ENCODE measurements at places on chromosomes 6 and 20.
A peak's percentile ranks its signal among the peaks of the same experiment; 100 is the strongest.

DNA sequence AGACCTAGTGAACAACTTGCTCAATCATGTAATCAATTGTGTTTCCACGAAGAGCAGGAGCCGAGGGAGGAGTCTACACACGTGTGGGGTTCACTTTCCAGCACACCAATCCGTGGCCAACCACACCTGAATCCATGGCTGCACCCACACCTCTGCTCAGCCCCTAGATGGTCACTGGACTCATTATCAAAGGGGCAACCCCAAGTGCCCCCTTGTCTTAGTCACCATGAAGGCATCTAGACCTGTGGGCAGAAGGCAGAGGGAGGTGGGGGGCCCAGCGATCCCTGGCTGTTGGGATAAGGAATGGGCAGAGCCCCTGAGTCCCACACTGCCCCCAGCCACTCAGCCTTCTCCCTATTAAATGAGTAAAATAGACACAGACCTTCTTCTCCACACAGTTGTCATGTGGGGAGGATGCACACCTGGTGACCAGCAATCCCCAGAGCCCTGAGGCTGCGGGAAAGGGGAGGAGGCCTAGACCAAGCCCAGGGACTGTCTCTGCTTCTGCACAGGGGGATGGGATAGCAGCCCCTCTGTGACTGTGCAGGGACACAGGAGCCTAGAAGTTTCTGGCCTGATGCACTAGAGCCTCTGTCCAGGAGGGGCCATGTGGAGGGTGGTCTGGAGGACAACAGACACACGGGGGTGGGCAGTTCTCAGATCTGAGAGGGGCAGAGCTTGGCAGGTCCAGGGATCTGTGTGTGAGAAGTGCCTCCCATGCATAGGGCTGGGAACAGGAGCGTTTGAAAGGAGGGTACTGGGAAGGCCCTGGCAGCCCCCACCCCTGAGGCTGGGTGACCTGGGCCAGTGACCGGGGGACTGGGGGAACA, 1.9 kb upstream of the RAET1L start:
- DNase-seq = no peak

- DNase-seq = no peak
These were observed 39.3 kb upstream of the DSN1 start for GRCh38 chr20:36812594-36813463.

GRCh38 chr6:144578385-144579350, 293.5 kb downstream of the UTRN start:
- DNase-seq = no peak

GRCh38 chr6:43396408-43397149, 27.1 kb upstream of the ZNF318 start:
- no peak for DNase-seq

GRCh38 chr20:63132715-63133471, 83.0 kb downstream of the YTHDF1 start:
- no peak for DNase-seq

DNA sequence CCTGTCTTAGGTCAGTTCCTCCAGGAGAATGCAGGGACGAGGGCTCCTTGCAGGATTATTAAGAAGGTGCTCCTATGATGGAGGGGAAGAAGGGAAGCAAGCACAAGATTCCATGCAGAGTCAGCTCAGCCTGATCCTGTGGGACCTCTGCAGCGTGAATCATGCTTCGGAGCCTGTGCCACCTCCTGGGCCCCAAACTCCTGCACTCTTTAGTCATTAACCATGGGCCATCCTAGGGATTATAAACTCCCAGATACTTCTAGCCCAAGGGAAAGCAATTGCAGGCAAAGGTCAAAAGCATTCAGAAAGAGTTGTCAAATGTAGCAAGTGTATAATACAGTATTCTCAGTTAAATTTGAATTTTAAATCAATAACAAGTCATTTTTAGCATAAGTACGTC, 208.7 kb upstream of the PMEPA1 start:
- no peak for DNase-seq

DNA sequence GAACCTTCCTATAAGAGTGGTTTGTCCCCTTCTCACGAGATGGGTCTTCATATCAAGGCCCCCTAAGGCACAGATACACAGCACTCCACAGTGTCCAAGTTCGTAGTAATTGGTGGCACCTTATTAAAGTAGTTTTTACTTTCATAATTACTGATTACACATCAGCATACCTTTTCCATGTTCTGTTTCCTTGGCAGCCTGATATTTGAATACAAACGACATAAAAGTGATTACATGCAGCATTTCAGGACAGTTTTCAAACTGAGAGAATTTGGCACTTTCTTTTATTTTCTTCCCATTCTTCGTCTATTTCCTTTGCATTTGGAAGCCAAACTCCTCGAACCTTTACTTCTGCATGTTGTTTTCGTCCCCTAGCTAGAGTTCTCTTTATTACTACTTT, 139.7 kb downstream of the MTHFD1L start:
- no peak for DNase-seq

- no peak for DNase-seq
These were observed 772.8 kb upstream of the DEFB115 start for GRCh38 chr20:30484749-30485070.

DNA sequence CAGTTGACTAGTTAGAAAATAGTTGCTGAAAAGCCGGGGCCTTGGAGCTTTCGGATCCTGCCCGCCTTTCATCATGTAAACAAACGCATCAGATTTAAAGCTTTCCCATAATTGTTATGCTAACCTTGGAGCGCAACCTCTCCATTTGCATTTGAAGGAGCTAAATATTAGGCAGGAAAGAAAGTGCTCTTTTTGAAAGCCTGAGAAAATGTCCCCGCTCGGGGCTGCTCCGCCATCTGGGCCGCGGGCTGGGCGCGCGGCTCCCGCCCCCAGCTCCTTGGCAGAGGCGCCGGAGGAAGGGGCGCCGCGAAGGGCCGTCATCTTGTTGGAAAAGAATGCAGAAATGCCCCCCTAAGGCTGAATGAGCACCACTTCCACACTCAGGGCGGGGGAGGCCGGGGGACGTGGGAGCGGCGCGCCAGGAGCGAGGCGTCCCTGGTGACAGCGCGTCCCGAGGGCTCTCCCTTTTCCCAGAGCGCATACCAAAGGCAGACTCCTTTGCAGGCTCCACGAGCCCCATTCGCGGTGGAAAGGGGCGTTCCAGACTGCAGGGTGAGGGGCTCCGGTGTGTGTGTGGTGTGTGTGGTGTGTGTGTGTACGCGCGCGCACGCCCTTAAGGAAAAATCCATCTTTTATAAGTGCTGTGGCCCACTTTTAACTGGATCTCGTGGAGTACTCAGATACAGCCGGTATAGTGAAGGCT, 145.6 kb upstream of the ID4 start:
- no peak for DNase-seq

DNA sequence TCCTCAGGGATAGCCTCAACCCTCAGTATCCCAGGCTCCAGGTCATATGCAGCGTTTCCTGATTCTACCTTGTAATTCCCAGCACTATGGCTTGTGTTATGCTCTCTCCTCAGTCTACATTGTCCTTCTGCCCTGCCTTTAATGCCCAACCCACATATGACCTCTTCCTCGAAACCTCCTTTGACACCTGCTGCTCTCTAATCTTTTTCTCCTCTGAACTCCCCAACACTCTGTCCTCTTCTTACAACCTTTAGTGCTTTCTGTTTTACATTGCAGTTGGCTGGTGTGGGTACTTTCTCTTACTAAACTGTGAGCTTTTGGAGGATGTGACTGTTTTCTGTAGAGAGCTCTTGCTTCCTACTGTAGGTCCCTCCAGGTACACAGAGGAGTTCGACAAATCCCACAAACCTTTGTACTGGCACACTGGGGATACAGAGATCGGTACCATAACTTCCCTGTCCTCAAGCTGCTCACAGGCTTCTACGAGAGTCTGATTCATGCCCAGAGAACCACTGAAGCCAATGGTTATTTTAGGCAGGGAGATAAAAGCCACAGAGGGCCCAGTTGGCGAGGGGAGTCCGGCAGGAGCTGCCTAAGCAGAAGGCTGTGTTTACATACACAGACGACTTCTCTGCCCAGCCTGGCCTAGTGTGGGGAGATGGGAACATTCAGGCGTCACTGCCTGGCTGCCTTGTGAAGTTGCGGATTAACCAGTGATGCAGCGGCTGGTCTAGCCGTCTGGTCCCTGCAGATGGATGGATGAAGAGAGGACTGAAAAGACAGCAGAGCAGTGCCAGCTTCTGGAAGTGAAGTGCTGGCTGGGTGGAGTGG, 8.4 kb upstream of the EPB41L1 start:
- no peak for DNase-seq

- DNase-seq = no peak
These were observed 107.4 kb downstream of the RPP40 start for GRCh38 chr6:4896401-4896800.

DNA sequence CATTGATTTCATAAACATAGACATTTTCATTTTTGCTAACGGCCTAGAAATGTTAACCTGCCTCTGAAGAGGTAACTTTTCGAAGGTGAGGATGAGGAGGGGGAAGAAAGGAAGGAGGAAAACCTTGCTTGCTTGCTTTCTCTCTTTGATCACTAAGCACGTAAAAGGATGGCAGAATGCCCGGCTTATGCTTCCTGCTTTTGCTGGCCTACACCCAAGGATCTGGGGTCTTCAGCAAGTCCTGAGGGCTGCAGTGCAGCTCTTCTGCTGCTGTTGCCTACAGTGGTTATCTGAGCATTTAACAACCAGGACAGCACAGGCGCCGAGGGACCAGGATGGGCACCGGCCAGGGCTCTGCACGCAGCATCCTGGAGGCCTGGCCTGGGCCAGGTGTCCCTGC, 150.8 kb upstream of the TAB2 start:
- DNase-seq = no peak

GRCh38 chr20:32628960-32629530, 43.9 kb upstream of the NOL4L start:
- DNase-seq = no peak

DNA sequence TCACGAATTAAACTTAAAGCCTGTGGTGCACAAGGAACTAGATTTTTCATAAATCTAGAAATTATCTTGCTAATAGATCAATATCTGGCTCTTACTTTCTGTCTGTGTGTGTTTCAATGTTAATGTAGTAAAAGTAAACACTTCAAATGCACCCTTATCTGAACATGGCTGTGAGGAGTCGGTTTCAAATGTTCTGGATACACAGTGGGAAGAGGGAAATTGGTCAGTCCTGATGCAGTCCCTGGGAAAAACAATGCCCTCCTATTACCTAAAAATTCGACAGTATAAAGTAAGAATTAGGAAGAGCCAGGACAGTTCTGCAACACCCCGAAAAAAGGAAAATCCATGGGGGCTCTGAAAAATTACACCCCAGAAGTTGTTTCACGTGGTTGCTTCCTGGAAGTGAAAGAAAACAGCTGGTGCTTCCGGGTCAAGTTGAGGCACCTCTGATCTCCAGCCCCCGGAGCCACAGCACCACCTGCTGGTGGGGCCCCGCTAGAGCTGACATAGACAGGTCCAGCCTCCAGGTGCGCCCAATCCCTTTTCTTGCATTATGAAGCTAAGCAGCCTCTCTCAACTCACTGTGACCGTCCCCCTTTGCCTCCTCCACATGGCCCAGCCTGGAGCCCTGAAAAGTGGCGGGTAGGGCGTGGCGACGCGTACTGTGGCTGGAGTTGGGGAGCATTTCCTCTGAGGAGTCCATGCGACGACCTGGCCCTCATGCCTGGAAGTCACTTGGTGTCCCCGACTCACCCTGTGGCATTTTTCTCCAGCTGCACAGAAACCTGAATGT, 8.3 kb downstream of the SEMG2 start:
- peak; percentile 7 for DNase-seq

GRCh38 chr20:35600176-35600992, 15.2 kb upstream of the SPAG4 start:
- DNase-seq = no peak

GRCh38 chr20:46735436-46735835, 26.0 kb downstream of the SLC2A10 start:
- DNase-seq = no peak

DNA sequence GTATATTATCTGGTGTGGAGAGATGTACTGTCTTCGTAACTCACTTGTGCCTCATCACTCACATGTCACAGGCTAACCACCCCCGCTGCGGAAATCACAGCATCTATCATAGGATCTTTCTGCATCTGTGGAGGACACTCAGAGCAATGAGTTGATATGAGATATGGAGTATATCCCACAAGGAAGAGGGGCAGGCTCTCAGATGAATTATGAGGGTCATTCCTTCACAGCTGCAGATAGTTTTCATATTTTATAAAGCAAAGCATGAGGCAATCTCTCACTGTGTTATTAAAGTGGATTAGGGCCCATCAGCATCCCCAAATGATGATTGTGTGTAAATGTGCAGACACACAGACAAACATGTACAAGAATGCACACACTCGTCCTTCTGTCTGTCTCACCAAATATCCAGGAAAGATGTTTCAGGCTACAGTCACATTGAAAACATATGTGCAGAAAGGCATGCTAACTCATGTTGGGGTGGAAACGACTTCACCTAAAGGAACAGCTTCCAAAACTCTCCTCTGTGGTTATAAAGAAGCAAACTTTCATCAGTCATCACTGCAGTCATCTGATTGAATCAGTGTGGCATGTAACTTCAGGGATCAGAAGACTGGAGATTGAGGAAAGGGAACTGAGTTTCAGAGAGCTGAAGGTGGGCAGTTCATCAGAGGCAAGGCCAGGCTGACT, 164.7 kb downstream of the FOXC1 start:
- DNase-seq = no peak

- no peak for DNase-seq
These were observed 25.0 kb upstream of the RNF144B start for GRCh38 chr6:18362058-18362561.

GRCh38 chr6:11209906-11210305, 22.6 kb downstream of the NEDD9 start:
- no peak for DNase-seq

DNA sequence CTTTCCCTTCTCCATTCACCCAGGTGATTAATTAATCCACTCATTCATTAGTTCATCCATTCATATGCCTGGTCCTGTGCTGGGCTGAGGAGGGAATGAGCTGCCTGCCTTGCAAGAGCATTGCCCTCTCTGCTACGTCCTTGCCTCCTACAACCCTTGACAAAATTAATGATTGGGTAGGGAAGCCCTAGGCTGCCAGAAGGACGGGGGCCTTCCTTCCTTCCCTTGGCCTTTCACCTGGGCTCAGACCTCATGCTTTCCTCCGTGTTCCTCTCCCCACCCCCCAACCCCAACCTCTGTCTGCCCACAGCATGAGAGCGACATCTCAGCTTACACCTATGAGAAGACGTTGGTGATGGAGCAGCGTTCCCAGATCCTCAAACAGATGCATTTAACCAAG, 25.6 kb downstream of the SLC12A5 start:
- no peak for DNase-seq
